ENCODE measurements at places on chromosomes 5 and 9. TPM values are rescaled to one million over a fixed set of nuclear protein-coding genes. Genes with fewer than 3 reads are reported as not detected.

Gene BSPRY
- total RNA-seq, result 0.16 TPM

GRCh38 chr5:6803981-6804550 lies 90.8 kb downstream of the TENT4A start:
- no peak for ATAC-seq

GRCh38 chr9:12815888-12816287 lies 41.1 kb downstream of the LURAP1L start:
- no peak for ATAC-seq

GRCh38 chr5:112995764-112996618 lies 19.4 kb downstream of the DCP2 start:
- ATAC-seq, result no peak
